AG04449 (cell line): ENCODE measurements at places on chromosomes 1 and 21.

- no peak for DNase-seq
These were observed 17.6 kb downstream of the SYNJ1 start for GRCh38 chr21:32710069-32710784.

DNA sequence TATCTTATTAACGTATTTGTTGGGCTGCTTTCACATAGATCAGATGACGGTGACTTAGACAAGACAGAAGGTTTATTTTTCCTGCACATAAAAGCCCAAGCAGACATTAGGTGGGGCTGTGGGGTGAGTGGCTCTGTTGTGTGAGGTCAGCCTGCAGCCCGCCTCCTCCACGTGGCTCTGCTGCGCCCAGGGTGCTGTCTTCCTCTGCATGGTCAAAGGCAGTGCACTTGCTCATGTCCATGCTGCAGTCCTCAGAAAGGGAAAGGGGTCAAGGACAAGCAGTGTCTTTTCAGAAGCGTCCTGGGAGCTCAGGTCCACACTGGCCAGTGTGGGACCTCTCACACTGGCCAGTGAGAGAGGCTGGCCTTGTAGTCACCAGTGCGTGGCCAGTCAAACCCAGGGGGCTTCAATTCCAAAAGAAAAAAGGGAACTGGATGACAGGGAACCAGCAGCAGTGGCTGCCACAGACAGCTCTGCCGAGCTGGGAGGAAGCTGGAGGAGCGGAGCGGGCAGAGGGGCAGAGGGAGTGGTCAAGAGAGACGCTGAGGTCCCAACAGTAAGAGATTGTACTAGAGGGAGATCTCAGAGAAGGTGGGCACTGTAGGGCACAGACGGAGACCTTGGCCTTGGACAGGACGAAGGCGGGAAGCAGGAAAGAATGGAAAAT, 35.9 kb upstream of the SLC45A1 start:
- no peak for DNase-seq

DNA sequence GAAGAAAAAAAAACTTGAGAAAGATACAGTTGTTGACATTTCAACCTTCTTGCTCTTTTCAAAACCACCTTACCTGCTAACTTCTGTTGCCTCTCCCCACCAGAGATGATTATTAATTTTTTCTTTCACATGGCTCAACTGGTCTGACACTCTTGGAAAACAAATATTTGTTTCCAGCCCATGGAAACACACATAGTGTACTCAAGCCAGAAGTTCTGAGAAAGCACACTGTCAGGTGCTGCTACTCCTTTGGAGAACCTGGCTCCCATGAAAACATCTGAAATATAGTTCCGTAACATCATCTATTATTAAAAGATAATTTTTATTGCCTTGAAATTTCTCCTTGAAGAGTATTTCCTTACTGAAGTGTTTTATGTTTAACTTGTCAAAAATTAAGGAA, 145.0 kb upstream of the C1orf105 start:
- no peak for DNase-seq

- no peak for DNase-seq
These were observed 21.0 kb downstream of the MTARC1 start for GRCh38 chr1:220807726-220808125.

DNA sequence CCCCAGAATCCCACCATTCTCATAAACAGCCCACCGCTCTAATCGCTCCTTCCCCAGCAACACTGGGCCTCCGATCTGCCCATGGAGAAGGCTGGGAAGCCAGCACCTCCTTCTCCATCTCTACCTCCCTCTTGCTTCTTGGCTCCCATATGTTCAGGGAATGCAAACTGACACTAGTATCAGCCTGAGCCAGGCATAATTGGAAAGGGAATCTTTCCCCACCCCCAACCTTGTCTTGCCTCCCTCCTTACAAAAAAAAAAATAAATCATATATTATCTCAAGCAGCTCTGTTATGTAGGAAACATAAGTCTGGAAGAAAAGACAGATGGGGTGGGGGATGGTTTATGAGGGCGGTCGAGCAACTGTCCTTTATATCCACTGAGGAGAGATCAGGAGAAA, 127.2 kb downstream of the NAV1 start:
- DNase-seq: no peak

DNA sequence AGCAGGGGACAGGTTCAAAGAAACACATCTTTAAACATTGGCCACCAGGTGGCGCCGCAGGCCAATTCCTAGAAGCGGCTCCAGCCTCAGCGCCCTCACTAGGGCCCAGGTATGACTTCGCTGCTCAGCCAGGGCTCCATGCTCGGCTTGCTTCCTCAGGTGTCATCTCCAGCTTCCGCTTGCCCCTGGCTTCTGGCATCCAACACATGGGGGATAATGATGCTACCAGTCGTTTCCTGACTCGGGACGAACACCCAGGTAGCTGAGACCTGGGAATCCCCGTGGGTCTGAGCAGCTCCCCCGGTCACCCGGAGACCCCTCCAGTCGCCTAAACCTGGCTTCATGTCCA, 8.5 kb upstream of the MEX3A start:
- no peak for DNase-seq

DNA sequence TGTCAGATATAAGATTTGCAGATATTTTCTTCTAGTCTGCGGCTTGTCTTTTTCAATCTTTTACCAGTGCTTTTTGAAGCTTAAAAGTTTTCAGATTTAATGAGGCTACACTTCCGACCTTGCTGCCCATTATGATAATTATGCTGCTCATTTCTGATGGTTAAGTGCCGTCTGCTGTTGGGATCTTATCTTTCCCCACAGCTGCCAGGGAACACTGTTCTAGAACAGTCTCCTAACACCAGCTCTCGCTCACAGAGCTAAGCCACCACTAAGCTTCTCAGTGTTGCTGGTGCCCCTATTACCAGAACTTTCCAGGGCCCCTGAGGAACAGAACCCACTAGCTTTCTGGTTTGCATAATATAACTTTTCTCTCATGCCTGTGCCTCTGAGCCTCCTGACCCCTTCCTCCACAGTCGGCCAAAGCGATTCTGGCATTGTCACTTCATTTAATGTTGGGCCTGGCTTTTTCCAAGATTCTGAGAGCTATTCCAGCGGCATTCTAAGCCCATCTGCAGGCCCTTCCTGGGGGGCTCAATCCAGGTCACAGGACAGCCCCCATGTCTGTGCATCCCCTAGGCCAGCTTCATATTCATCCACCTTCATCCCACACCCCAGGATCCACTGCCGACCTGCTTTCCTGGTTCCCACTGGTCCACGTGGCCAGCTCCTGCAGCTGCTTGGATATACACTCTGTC, 237.0 kb downstream of the PTPRU start:
- DNase-seq: no peak

GRCh38 chr1:162571696-162572095, 10.2 kb downstream of the UAP1 start:
- DNase-seq: no peak

GRCh38 chr21:45939521-45940045, 42.0 kb upstream of the COL6A1 start:
- no peak for DNase-seq

DNA sequence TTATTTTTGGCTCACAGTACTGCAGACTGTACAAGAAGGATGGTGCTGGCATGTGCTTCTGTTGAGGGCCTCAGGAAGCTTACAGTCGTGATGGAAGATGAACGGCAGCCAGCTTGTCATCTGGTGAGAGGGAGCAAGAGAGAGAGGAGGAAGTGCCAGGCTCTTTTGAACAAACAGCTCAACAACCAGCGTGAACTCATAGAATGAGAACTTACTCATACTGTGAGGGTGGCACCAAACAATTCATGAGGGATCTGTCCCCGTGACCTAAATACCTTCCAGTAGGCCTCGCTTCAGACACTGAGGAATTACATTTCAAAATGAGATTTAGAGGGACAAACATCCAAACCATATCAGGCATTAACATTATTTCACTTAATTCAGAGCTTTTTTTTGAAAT, 84.7 kb downstream of the PKN2 start:
- DNase-seq: no peak

DNA sequence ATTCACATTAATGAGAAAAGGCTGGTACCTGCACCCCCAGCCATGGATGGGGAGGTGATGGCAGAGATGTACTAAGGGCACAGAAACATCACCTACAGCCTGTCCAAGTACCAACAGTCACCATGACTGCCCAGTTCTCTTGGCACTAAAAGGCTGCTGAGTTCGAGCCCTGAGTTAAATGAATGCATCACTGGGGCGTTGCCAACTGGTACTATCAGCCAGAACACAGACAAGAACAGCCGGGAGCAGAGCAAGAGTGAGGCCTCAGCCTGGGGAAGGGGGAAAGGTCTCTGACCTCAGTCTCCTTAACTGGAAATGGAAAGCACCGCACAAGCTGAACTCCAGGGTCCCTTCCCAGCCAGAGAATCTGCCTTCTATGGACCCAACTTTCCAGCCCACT, 60.5 kb downstream of the GLIS1 start:
- DNase-seq: no peak

GRCh38 chr1:8063298-8064036, 37.4 kb upstream of the ERRFI1 start:
- DNase-seq: no peak

- DNase-seq: no peak
These were observed 142.2 kb downstream of the URB2 start for GRCh38 chr1:229768232-229768631.

DNA sequence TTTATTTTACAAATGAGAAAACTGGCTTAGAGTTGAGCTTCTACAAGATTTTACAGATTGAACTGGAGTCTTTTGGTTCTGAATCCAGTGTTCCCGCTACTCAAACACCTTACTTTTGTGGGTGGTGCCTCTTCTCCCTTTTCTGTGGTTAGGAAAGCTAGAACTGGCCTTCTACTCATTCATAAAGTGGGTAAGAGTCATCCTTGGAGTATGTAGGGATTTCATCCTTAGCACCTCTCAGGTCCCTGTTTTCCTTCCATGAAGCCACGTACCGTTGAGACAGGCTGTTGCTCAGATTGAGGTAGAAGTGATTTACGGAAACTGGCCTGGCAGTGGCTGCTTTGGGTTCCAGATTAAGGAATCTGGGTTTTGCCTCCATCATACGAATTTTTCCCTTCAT, 35.8 kb downstream of the WNT4 start:
- DNase-seq: no peak

DNA sequence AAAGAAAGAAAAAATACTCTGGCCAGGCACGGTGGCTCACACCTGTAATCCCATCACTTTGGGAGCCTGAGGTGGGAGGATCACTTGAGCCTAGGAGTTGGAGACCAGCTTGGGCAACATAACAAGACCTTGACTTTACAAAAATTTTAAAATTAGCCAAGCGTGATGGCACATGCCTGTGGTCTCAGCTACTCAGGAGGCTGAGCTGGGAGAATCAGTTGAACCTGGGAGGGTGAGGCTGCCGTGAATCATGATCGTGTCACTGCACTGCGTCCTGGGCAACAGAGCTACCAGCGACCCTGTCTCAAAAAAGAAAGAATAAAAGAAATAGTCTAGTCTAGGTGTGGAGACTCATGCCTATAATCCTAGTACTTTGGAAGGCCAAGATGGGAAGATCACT, 22.3 kb downstream of the RRP1B start:
- no peak for DNase-seq

DNA sequence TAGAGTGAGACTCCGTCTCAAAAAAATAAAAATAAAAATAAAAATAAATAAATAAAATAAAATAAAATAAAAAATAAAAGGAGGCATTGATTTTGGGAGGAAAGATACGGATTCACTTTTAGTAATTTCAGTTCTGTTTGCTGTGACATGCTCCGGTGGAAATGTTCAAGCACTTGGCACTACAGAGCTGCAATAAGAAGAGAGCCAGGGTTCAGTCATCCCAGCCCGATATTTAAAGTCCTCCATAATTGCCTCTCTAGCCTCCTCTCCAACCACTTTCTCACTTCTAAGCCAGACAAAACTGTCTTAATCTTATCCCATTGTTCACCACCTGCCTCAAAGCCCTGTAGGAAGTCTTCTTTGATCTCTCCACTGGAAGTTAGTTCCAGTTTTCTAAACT, 55.0 kb upstream of the MACF1 start:
- DNase-seq: no peak

GRCh38 chr1:170533298-170533697, 1.3 kb downstream of the GORAB start:
- no peak for DNase-seq

GRCh38 chr1:6969106-6969505, 183.9 kb downstream of the CAMTA1 start:
- no peak for DNase-seq

GRCh38 chr1:23366146-23366545, 3.5 kb downstream of the ZNF436 start:
- no peak for DNase-seq

DNA sequence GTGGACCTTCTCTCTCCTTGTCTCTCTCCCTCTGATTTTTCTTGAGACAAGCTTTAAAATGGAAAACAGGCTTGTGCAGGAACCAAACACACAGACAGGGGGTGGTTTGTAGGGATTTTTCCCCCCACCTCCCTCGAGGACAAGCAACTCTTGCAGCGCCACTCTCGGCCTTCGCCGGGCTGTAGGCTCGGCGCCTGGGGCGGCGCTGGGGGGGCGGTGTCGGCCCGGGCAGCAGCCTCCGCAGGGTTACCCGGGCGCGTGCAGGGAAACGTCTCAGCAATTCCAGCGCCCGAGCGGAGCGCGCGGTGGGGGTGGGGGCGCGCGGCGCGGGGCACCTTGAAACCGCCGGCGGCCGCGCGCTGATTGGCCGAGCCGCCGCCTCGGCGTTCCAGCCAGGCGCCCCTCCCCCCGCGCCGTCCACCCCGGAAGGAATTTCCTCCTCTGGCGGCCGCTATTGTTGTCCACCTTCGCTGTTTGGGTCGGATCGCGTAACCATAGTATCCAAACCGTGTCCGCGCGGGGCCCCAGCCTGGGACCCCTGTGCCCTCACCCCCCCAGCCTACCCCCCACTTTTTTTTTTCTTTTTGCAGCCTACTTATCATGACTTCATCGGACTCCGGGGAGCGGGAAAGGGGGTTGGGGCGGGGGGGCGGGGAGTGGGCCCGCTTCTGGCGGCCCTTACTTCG, 59.8 kb upstream of the ACOT11 start:
- DNase-seq: no peak
